ENCODE measurements at places on chromosomes 1 and 21.
A peak's percentile ranks its signal among the peaks of the same experiment; 100 is the strongest.

DNA sequence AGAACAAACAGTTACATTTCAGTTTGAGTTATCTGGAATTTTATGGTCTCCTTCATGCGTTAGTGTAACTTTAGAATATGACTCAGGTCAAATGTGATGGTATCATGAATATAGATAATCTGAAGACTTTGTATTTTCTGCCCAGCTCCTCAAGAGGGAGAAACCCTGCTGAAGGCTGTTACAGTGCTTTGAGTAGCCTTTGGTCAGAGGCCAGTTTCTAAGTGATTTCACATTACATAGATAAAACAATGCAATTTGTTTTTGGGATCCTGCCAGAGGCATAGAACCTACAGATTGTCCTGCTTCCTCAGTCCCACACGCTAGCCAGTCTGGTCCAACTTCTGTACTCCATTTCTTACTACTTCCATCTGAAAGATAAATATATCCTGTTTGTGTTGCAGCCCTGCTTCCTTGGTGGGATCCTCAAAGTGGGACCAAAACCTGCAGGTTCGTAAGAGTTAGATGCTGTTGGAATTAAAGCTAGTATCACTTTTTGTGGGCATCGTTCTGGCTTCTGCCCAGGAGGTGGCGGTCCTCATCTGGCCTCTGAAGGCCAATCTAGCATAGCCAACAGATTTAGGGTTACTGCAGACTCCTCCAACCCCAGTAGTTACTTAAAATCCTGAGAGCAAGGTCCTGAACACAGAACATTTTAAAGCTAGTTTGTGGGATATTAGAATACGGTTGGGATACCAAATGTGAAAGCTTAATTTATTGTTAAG, 645.8 kb upstream of the USP24 start:
- no peaks in the 10 kb centered on the region for H3K36me3 ChIP-seq
- H3K27ac ChIP-seq = no peak overlapping the region
- H3K4me1 ChIP-seq = no peaks in the 10 kb centered on the region
- DNase-seq = no peak
- H3K4me3 ChIP-seq = no peak overlapping the region

DNA sequence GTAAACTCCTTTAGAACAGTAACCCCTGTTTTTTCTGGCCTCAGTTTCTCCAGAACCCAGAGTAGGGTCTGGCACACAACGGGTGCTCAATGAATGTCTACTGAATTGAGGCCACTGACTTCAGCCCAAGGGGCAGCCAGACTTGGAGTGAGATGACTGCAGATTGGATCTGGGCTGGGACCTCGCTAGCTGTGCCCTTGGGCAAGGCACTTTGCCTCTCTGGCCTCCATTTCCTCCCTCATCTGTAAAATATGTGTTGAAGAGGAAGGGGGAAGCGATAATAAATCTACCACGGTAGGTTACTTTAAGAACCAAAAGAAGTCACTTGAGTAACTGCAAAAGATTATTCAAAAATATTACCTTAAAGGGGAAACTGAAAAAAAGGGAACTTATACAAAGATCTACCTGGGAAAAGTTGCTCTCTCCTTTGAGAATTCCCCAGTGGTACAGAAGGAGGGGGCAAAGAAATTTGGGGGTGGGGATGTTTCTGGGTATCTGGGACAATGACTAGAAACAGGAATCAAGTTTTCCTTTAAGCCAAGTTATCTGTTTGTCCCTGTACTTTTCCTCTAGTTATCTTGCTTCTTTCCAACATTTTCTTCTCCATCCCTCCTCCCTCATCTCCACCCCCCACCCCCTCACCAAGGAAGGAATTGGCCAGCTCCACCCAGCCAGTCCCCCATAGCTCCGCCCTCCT, 394 bp upstream of the GRHL3 start:
- peaks cover 42% of the 10 kb centered on the region for H3K4me1 ChIP-seq
- H3K27me3 ChIP-seq = peaks cover 46% of the 10 kb centered on the region
- H3K27ac ChIP-seq = no peak overlapping the region
- peak overlapping the region; percentile 90 for H3K4me3 ChIP-seq

- no peaks in the 10 kb centered on the region for H3K36me3 ChIP-seq
- H3K4me3 ChIP-seq = no peak overlapping the region
Observed at GRCh38 chr1:217067642-217068041, 344.4 kb upstream of the ESRRG start.

- no peak overlapping the region for H3K4me3 ChIP-seq
- no peak for DNase-seq
- H3K36me3 ChIP-seq = no peaks in the 10 kb centered on the region
- no peak overlapping the region for H3K27ac ChIP-seq
Observed at GRCh38 chr1:179493323-179493722, 82.4 kb downstream of the NPHS2 start.

- no peak overlapping the region for H3K4me3 ChIP-seq
- DNase-seq = no peak
- H3K36me3 ChIP-seq = peaks cover 3% of the 10 kb centered on the region
- no peak overlapping the region for H3K27ac ChIP-seq
Observed at GRCh38 chr1:37323486-37324377, 150.6 kb upstream of the ZC3H12A start.

- no peak overlapping the region for H3K4me3 ChIP-seq
- no peaks in the 10 kb centered on the region for H3K27me3 ChIP-seq
- no peak for DNase-seq
- no peaks in the 10 kb centered on the region for H3K36me3 ChIP-seq
- no peak overlapping the region for H3K27ac ChIP-seq
Observed at GRCh38 chr1:75438355-75438754, 172.6 kb downstream of the SLC44A5 start.

DNA sequence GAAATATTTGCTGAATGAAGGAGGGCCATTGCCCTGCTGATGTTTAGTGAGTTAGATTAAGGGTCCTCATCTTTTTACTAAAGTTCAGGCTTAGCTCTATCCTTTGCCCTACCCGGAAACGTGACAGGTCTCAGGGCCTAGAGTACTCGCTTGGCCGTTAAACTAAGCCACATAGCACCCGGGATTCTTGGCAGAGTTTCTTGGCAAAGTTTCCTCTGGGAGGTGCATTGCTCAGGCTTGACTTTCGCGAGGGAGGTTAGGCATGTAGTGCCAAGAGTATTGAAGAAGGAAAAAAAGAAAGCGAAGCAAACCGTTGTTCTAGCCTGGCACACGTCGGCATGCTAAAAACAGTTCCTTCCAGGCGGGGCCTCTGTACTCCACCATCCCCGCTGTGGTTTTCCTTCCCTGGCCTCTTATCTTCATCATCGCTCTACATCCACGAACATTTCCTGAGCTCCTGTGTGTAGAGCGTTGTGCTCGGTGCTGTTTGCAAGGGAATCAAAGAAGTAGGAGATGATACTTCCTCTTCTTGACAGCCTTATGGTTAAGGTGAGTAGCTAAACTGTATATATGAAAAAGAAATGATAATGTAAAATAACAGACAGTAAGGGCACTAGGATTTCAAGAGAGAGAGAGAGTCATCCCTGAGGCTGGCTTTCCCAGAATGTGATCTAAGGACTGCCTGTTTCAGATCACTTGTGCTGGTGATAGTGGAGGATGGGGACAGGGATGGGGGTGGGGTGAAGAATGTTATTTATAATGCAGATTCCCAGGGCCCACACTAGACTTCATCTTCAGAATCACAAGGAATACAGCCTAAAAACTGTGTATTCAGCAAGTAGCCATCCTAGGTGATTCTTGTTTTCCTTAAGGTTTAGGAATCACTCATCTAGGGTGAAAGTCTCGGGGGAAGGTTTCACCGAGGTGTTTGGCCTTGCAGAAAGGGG, 18.8 kb downstream of the RNF220 start:
- H3K27ac ChIP-seq = no peak overlapping the region
- DNase-seq = no peak
- peaks cover 95% of the 10 kb centered on the region for H3K27me3 ChIP-seq
- H3K4me3 ChIP-seq = no peak overlapping the region
- peaks cover 2% of the 10 kb centered on the region for H3K36me3 ChIP-seq
- H3K4me1 ChIP-seq = peaks cover 10% of the 10 kb centered on the region

- H3K27me3 ChIP-seq = no peaks in the 10 kb centered on the region
- H3K36me3 ChIP-seq = no peaks in the 10 kb centered on the region
- peak overlapping the region; percentile 16 for H3K27ac ChIP-seq
- H3K4me3 ChIP-seq = no peak overlapping the region
- peaks cover 2% of the 10 kb centered on the region for H3K4me1 ChIP-seq
Observed at GRCh38 chr1:53442299-53442698, 16.9 kb upstream of the DMRTB1 start.

DNA sequence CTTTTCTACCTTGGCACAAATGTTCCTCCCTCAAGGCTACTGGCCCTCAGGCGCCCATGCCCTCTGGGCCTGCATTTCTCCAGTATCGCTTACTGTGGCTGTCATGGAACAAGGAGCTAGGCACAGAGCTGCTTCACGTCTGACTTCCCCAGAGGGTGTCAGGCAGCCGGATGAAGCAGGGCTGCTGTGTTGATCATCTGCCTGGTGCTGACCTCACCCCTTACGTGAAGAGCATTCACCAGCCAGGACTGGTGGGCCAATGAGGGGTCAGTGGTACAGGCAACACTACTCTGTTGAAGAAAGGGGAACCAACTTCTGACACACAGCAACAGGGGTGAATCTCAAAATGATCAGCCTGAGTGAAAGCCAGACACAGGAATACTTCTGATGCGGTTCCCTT, 215.5 kb upstream of the GALNT2 start:
- peaks cover 10% of the 10 kb centered on the region for H3K4me1 ChIP-seq
- H3K4me3 ChIP-seq = no peak overlapping the region
- no peak for DNase-seq
- peaks cover 46% of the 10 kb centered on the region for H3K27me3 ChIP-seq

- H3K4me1 ChIP-seq = peaks cover 30% of the 10 kb centered on the region
- H3K27me3 ChIP-seq = peaks cover 40% of the 10 kb centered on the region
- H3K36me3 ChIP-seq = no peaks in the 10 kb centered on the region
- DNase-seq = no peak
- H3K27ac ChIP-seq = no peak overlapping the region
Observed at GRCh38 chr1:157155658-157156057, 17.5 kb upstream of the ETV3 start.

GRCh38 chr1:207414606-207415108, 39.5 kb upstream of the CR2 start:
- H3K4me1 ChIP-seq = peaks cover 9% of the 10 kb centered on the region
- DNase-seq = no peak
- H3K27me3 ChIP-seq = peaks cover 9% of the 10 kb centered on the region
- H3K4me3 ChIP-seq = no peak overlapping the region
- H3K27ac ChIP-seq = no peak overlapping the region
